Pulmonary artery endothelial cell (primary cell): ENCODE measurements at places on chromosomes 2 and 18. TPM values are rescaled to one million over a fixed set of nuclear protein-coding genes. Genes with fewer than 3 reads are reported as not detected.

GRCh38 chr18:27605107-27605834, 420.2 kb upstream of the CHST9 start:
- DNase-seq = peak; percentile 27

Gene ITGB1BP1
- 47.2 and 53.1 TPM in 2 replicates for total RNA-seq

Gene PAX8
- total RNA-seq = 0.07 and 0.18 TPM in 2 replicates

GRCh38 chr2:168851674-168852320, 38.4 kb downstream of the SPC25 start:
- peak; percentile 80 for DNase-seq

Gene PTMA
- total RNA-seq = 1,274 and 1,552 TPM in 2 replicates

Gene SETBP1
- 3.7 and 4.0 TPM in 2 replicates for total RNA-seq

DNA sequence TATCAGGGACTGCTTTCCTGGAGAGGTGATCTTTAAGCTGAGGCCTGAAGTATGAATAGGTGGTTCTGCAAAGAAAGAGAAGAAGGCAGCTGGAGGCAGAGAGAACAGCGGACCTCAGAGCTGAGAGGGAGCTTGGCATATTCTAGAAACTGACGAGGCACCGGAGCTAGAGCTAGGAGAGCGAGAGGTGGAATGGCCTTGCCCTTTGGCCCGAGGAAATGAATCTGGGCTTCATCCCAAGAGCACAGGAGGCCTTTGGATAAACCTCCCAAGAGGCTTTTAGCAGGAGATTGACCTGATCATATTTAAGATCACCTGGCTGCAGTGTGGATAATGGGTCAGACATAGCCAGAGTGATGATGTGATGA, 7.9 kb downstream of the DYSF start:
- DNase-seq = no peak

GRCh38 chr2:40257340-40258134, 194.4 kb downstream of the SLC8A1 start:
- DNase-seq = no peak

DNA sequence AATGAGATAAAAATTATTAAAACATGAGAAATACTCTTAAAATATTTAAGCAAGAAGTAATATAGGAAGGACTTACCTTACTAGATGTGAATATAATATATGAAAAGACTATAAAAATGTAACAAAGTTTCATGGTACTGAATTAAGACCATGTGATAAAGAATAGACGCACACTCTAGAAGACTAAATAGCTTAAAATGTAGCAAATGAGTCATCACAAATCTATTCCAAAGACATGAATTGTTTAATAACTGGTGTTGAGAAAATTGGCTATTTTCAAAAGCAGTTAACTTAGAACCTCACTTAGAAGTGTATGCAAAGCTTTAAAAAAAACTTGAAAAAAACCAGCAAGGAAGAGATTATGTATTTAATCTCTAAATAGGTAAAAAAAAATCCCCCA, 64.1 kb downstream of the POLE4 start:
- DNase-seq = no peak

GRCh38 chr2:1881502-1881901, 137.2 kb upstream of the PXDN start:
- no peak for DNase-seq

DNA sequence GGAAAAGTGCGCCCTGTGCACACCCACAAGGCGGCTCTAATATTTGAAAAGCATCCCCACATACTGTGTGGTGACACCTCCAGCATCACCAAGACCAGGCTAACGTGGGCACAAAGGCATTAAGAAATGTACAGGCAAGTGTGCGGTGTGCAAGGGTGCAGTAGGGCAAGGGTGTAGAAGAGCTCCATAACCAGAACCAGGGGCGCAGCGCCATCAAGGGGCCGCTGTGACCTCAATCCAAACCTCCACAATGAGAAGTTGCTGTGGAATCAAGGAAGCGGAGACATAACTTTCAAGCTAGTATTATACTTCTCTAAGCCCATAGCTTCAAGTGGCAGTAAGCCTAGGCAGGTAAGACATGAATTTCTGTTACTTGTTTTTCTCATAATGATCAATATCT, 13.0 kb downstream of the L3MBTL4 start:
- no peak for DNase-seq

Gene EVA1A
- total RNA-seq = 110 and 149 TPM in 2 replicates

- no peak for DNase-seq
Observed at GRCh38 chr2:175399326-175399725, 217.8 kb upstream of the ATP5MC3 start.

GRCh38 chr2:204353823-204354222, 191.5 kb upstream of the PARD3B start:
- DNase-seq = no peak

DNA sequence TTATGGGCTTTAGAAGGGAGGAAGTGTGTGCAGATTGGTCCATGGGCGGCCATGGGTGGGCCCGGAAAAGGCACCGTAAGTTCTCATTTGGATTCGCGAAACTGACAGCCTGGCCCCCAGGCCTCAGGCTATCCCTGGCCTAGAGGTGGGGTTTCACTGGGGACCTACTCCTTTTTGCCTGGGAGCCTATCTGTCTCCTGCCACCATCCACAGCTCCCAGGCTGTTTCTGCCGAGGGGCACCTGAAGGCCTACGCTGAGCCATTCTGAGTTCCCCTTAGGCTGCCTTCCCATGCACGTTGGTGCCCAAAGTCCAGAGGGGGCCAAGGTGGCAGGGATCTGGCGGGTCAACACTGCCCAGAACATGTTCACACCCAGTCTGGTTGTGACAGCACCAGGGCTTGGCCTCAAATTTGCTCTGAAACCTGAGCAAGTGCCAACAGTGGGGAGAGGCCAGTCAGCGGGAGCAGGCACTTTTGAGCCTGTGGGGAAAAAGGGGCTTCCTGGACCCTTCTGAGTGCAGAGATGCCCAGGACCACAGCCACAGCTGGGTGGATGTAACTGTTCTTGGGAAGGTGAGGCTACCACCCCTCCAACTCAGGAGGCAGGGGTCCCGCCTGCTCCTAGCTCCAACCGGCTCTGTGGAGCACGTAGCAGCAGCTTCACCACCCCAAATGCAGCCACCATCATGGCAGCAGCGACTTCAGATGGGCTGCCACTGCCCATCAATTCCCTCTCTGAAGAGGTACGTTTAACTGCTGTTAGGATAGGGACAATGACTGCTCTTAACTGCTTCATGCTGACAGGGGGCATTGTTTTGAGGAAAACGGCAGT, 73.6 kb upstream of the ZNF804A start:
- no peak for DNase-seq

Gene MDH1B
- total RNA-seq = 0.26 and 0.35 TPM in 2 replicates

Gene GALNT13
- total RNA-seq = 0.39 and 0.46 TPM in 2 replicates

- no peak for DNase-seq
Observed at GRCh38 chr2:74481961-74482800, 617 bp downstream of the CCDC142 start.

DNA sequence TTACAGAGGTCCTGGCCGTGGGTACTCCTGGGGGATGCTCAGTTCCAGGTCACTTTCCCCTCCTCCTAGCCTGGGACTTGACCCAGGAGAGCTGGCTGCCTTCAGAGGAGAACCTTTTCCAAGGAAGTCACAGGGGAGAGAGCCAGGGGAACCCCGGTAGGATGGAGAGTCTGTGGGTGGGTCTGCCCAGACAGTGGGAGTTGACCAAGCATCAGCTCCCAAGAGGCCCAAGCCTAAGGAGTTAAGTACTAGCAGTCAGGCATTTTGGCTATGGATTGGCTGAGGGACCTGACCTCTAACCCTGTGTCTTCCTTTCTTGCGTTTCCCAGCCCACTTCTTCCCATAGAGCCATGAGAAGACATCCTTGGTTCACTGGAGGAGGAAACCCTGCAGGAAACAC, 48.8 kb upstream of the PLB1 start:
- no peak for DNase-seq

DNA sequence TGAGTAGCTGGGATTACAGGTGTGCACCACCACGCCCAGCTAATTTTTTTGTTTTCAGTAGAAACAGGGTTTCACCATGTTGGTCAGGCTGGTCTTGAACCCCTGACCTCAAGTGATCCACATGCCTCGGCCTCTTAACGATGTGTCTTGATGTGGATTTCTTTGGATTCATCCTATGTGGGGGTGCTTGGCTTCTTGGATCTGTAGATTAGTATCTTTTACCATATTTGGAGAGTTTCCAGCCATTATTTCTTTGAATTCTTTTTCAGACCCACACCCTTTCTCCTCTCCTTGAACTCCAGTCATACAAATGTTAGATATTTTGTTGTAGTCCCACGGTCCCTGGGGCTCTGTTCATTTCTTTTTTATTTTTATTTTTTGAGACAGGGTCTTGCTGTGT, 6.8 kb upstream of the TOGARAM2 start:
- DNase-seq = no peak

- no peak for DNase-seq
Observed at GRCh38 chr2:217789736-217790181, 213.0 kb downstream of the TNS1 start.

DNA sequence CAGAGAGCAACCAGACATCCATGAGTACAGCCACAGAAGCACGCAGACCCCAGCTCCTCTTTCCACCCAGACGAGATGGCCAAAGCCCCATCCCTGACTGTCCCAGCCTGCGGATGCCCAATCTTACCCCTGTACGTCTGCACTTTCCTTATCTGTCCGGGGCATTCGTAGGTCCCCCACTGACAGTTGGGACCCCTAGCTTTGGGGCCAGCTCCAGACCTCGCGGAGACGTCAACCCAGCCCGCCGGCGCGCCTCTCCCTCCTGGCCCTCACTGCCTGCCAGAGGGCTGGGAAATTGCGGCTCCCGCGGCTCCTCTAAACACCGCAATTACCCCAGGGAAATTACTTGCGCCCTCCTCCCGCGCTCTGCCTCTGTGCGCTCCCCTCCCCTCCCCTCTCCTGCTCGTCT, 2.3 kb downstream of the ECEL1 start:
- DNase-seq = no peak

Gene RBKS
- 0.67 and 0.79 TPM in 2 replicates for total RNA-seq

Gene ANKRD44
- total RNA-seq = 9.3 and 13.7 TPM in 2 replicates

DNA sequence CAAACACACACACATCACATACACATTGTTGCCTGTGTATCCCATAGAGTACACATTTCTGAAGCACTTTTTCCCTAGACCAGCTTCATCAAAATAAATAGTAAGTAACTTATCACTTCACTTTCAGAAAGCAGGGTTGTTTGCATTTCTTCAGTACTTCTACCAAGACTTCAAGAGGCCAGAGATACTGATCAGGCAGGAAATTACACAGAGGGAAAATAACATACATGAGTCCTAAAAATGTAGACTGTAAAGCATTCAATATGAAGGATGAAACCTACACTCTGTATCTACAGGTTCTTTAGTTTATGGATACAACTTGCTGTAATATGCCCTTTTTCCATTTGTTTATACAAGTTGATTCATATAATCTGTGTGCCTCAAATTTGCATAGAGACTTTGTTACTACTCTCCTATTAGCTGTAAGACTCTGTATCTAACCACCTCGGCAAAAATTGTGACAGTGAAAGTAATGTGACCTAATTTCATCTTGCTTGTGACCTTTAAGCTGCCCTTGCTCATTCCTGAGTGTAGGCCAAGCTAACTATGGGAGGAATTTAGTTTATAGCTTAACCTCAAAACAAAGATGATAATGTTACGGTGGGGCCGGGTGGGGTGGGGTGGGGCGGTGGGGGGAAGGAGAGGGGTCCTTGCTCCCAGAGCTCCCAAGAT, 228.9 kb upstream of the SPOPL start:
- no peak for DNase-seq

DNA sequence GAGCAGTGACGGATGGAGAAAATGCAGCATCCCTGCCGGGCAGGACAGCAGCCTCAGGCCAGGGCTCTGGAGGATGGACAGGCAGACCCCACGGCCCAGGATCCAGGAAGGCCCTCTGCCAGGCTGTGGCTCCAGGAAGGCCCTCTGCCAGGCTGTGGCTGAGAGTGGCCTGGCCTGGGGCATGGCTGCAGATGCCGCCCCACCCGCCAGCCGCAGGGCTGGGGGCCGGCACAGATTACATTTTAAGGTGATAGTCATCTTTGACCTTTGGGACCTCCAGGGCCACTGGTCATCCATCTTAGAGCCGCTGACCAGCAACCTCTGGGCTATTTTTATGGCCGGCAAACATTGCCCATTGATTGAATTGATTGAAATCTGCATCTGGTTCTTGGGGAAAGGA, 98.0 kb upstream of the BOD1L2 start:
- no peak for DNase-seq

DNA sequence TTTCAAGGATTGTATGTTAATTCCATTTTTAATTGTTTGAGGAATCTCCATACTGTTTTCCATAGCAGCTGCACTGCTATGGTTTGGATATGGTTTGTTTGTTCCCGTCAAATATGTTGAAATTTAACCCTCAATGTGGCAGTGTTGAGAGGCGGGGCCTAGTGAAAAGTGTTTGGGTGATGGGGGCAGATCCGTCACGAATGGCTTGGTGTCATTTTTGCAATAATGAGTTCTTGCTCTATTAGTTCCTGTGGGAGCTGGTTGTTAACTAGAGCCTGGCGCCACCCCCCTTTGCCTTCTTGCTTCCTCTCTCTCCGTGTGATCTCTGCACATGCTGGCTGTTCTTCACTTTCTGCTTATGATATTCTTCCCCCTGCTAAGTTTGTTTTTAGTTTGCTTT, 71.4 kb upstream of the LDLRAD4 start:
- DNase-seq = no peak

- peak; percentile 15 for DNase-seq
Observed at GRCh38 chr18:57210107-57210715, 63.3 kb downstream of the BOD1L2 start.

- DNase-seq = no peak
Observed at GRCh38 chr18:13219593-13220159, 1.1 kb downstream of the LDLRAD4 start.

Gene SGPP2
- total RNA-seq = not detected in 2 replicates

- DNase-seq = no peak
Observed at GRCh38 chr2:176175709-176176607, 12.5 kb upstream of the HOXD1 start.

Gene ERICH2
- not detected in 2 replicates for total RNA-seq

GRCh38 chr2:215260097-215260677, 51.7 kb upstream of the ATIC start:
- no peak for DNase-seq

GRCh38 chr2:71563872-71564271, 110.5 kb downstream of the DYSF start:
- no peak for DNase-seq

Gene DNAH6
- not detected in 2 replicates for total RNA-seq

DNA sequence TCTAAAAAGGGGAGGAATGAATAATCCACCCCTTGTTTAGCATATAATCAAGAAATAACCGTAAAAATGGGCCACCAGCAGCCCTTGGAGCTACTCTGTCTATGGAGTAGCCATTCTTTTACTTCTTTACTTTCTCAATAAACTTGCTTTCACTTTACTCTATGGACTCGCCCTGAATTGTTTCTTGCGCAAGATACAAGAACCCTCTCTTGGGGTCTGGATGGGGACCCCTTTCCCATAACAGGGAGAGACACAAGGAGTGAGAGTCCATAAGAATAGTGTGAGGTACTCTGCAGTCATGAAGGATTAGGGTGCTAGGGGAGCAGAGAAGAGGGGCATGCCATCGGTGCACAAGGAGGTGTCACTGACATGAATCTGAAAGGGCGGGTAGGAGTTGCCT, 159.2 kb upstream of the PGAP1 start:
- DNase-seq = no peak

DNA sequence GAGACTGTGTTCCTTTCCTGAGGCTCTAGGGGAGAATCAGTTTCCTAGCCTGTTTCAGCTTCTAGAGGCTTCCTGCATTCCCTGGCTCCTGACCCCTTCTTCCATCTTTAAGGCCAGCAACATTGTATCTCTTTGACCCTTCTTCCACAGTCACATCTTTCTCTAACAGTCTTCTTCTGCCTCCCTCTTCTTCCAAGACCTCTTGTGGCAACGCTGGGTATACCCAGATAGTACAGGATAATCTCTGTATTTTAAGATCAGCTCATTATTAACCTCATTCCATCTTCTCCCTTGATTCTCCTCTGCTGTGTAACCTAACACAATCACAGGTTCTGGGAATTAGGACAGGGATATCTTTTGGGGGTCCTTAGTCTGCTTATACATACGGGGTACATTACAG, 8.9 kb upstream of the MYL12A start:
- no peak for DNase-seq
